ENCODE measurements at places on chromosomes 2 and 18. TPM values are rescaled to one million over a fixed set of nuclear protein-coding genes. Genes with fewer than 3 reads are reported as not detected.

- DNase-seq, result no peak
Measured at GRCh38 chr2:164760179-164760578, 81.4 kb downstream of the COBLL1 start.

- no peak for DNase-seq
Measured at GRCh38 chr2:96329456-96329855, 4.3 kb downstream of the ITPRIPL1 start.

- DNase-seq, result no peak
Measured at GRCh38 chr2:148789059-148789458, 86.0 kb upstream of the KIF5C start.

TWIST2 gene
- 8.3 TPM for total RNA-seq

GRCh38 chr2:104944495-104944894 is 90.6 kb downstream of the POU3F3 start:
- no peak for DNase-seq

- DNase-seq, result no peak
Measured at GRCh38 chr2:102837626-102838198, 75.9 kb downstream of the TMEM182 start.

IL1R2 gene
- total RNA-seq, result 3.9 TPM

GALNT3 gene
- 0.35 TPM for total RNA-seq

- DNase-seq, result no peak
Measured at GRCh38 chr2:226895579-226895978, 59.7 kb downstream of the RHBDD1 start.

GRCh38 chr18:55220523-55220922 is 261.3 kb upstream of the CCDC68 start:
- no peak for DNase-seq

DNA sequence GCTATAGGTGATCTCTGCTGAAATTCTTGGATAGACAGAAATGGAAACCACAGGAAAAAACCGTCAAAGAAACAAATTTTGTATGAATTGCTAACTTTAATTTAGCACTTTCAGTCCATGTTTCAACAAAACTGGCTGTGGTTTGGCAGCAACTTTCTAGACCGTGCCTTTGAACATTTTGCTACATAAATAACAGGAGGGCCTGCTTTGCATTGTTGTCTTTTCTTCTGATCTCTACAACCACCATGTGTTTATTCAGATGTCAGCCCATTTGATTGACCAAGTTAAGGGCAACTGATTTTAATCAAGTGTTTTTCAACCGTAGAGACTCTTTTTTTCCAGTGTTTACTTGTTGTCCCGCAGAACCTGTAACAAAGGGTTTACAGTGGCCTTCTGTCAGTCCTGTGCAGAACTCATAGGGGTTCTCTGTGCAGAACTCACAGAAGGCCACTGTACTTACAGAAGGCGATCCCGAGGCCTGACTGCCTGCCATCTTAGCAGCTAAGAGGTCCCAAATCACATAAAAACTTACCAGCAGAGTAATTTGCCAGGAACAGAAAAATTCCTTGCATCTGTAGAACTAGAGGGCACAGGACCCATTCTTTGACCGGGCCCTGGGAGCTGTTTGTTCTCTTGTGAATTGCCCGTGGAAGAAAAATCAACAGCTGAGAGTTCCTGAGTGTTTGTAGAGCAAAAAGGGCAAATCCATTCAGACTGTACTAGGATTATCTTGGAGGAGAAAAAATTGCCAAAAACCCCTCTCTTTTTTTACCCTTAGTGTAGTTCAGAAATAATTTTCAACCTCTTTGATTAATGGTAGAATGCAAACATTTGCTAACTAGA is 120.6 kb downstream of the PRKRA start:
- no peak for DNase-seq

DNA sequence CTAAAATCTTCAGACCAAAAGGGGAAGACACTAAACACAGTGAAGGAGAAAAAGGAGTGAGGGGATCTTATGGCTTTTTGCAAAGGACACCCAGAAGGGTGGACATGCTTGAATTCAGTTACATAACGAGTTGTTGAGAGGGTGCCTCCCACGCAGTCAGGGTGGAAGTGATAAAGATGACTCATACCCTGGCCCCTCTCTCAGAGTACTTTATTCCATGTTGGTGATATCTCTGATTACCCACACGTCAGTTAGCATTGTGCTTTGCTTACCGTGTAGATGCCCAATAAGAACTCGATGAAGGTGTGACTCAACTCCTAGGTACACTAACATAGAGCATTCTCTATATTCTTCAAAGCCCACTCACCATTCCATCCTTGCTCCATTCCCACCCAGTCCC is 44.4 kb downstream of the EN1 start:
- no peak for DNase-seq

PJVK gene
- total RNA-seq, result 1.2 TPM

FBXO41 gene
- 2.0 TPM for total RNA-seq
